ENCODE measurements at places on chromosomes 3 and 15.

- DNase-seq: no peak
Observed at GRCh38 chr3:50256978-50257890, 11.7 kb upstream of the SEMA3B start.

DNA sequence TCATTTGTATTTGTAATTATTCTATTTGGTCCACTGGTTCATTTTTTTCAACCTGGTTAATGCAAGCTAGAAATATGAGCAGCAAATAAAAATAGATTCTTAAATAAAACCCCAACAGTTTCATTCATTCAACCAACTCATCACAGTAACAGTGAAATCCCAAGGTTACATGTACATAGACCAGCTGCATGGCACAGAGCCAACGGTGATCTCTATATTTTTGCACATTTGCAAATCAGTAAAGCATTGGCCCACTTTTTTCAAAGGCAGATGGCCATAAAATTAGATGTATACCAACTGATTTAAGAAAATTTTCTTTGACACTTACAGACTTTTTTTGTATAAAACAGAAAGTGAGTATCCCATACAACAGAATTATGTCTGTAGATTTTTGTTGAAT, 49.3 kb downstream of the STRIT1 start:
- no peak for DNase-seq

- no peak for DNase-seq
Observed at GRCh38 chr3:124273651-124274050, 281.7 kb upstream of the ROPN1 start.

DNA sequence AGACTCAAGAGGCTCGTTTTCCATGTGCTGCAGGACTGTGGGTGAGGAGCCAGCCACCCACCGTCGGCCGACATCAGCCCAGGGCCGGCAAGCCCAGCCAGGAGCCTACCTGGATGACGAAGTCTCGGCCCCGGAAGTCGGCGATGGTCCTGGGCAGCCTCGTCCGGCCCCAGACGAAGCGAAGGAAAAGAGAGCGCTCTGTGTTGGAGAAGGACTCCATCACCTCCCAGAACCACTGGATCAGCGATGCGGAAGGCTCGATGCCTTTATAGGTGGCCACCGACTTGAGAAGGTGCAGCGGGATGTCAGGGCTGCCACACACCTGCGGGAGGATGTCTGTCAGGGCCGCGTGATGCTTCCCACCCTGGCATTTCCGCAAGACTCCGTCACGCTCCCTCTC, 13.8 kb upstream of the OCA2 start:
- no peak for DNase-seq

All from renal pelvis (tissue), 12 donors.